Thymus (tissue), 14 donors: ENCODE measurements at places on chromosomes 5 and 9. TPM values are rescaled to one million over a fixed set of nuclear protein-coding genes. Genes with fewer than 3 reads are reported as not detected.

DNA sequence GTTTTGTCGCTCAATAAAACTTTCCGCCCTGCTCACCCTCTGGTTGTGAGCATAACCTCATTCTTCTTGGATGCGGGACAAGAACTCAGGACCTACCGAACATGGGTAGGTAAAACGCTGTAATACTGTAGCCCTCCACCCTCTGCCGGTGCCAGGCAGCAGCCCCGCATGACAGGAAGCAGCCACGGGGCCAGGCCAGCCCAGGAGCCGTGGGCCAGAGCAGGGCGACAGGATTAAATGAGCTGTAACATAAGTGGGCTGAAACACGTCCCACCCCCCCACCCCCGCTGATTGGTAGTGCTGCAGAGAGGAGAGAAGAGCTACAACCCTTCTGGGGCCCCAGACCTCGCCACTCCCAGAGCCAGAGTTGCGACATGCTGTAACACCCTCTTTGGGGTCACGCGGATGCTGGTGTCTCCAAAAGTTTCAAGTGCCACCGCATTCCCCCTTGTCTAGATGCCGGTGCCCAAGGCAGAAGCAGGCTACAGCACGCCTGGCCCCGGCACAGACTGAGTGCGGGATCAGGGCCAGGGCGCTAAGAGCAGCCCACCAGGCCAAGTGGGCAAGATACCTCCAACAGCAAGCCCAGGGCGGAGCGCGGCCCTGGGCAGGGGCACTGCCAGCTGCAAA, 81.8 kb downstream of the FBXW11 start:
- no peak for DNase-seq

GRCh38 chr5:74895906-74896305, 29.7 kb upstream of the FAM169A start:
- DNase-seq, result peak; percentile 13

GRCh38 chr5:137858954-137859353, 8.7 kb upstream of the MYOT start:
- DNase-seq, result no peak

GRCh38 chr9:91421971-91422757, 1.5 kb downstream of the NFIL3 start:
- DNase-seq, result no peak

Gene NIPAL4
- 0.14 TPM for total RNA-seq

Gene LTC4S
- 2.7 TPM for total RNA-seq

Gene PLPP7
- 0.52 TPM for total RNA-seq

Gene FYB1
- 71.8 TPM for total RNA-seq
